Activated CD8-positive, alpha-beta memory T cell treated with anti-CD3 and anti-CD28 coated beads for 48 hours (primary cell): ENCODE measurements at places on chromosomes 13 and 19.

DNA sequence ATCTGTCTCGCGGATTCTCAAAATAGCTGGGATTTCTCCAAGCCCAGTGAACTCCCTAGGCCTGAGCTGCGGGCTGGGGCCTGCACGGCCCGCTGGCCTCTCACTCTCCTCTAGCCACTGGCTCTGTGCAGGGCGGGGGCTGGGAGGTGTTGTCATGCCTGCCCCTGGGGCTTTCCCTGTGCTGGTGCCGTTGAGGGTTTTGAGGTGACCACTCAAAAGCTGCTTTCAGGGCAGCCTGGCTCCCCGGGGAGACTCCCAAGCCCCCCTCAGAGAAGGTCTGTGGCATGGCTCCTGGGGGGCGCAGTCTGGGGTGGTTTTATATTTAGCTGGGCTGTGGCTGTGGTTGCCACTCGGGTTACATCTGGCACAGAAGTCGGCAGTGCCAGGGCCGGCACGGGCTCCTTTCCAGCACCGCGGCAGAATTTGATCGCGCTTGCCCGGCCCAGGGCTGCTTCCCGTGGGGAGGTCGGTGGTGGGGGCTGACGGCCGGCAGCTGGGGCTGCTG is 10.0 kb downstream of the NDUFB7 start:
- DNase-seq, result no peak

DNA sequence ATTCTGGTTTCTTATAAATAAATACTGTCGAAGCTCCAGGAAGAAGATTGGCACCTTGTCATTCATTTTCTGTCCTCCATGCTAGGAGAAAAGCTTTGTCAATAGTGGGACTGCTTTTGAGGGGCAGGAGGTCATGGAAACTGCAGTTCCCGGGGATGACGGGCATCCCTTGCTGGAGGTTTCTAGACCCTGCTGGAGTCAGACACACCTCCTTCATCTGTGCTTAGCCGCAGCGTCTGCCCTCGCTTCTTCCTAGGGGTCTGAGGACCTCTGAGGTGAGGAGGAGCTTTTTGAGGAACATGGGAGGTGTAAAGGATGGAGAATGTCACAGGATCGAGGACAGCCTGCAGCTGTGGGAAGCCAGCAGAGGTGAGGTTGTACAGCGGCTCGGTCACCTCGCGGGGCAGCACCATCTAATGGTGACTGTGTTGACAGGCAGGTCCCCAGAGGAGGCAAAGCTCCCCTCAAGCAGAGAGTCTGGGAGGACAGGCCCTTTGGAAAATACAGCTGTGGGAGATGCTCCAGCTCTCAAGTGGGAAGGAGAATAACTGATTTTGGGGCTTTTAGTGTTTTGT is 172.7 kb upstream of the RNF113B start:
- no peak for DNase-seq

DNA sequence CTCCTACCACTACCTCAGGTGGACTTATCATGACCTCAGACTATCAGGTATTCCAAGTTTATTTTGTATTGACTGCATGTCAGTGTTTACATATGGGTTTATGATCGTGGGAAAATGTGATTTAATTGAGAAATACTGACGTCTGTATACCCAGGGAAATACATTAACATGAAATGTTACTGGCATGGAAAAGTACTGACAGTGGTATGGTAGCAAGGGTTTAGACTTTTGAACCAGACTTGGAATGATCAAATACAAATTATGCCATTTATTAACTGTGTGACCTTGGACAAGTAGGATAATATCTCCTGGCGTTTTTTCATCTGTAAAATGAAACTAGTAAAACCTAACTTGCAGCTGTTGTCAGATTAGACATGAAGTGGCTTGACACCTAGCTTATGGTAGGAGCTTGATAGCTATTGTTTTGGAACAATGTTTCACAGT is 147.7 kb downstream of the CDK8 start:
- DNase-seq, result no peak

DNA sequence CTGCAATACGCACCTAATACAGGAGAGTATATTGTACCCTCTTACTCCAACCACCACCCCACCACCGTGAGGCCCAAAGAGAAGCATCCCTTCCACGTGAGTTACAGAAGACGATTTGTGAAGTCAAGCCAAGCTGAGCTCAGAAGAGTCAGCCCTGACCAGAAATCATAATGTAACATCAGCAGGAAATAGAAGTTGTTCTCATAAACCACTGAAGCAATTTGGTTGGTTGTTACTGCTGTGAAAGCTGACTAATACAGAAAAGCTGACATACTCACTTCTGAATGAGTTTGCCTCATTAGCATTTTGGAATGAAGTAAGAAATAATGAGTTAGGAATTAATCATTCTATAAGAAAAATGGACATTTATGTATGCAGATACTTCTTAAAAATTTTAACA is 749.4 kb upstream of the SLC10A2 start:
- no peak for DNase-seq

GRCh38 chr13:63446329-63446728 is 2030.7 kb upstream of the PCDH20 start:
- no peak for DNase-seq

- DNase-seq, result peak; percentile 40
Observed at GRCh38 chr13:110713981-110714796, 689 bp downstream of the ING1 start.

DNA sequence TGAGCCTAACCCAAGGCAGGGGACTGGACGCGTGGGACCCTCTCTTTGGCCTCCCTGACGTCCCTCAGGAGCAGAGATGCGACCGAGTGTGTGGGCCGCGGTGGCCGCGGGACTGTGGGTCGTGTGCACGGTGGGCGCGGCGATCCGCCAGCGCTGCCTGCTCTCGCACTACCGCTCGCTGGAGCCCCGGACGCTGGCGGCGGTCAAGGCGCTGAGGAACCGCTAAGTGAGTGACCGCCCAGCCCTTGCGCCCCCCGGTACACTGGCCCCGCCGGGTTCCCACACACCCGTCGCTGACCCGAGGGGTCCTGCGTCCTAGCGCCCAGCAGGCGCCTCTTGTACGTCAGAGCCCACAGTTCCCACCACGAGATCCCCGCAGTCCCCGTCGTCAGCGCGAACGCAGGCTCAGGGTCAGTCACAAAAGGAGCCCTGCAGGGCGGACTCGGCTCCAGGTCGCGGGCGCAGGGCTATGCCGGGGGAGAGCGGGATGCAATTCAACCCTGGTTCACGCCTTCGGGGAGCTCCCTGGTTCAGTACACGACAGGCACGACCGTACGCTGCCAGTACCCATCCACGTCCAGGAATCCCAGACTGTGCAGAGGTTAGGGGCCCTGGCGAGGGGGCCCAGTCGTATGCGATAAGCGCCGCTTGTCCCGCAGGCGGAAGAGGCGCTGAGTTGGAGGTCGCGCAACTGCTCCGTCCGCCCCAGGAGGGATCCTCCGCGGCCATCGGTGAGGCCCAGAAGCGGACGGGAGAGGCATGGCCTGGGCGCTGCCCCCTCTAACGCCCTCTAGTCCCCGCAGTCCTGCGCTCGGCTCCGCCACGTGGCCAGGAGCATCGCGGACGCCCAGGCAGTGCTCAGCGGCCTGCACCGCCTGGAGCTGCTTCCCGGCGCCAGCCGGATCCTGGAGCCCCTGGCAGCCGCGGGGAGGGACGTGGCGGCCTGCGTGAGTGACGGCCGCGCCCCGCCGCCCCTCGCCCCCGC is 3.6 kb upstream of the IFNL2 start:
- DNase-seq, result no peak

- no peak for DNase-seq
Observed at GRCh38 chr13:97188207-97188606, 33.9 kb upstream of the MBNL2 start.

DNA sequence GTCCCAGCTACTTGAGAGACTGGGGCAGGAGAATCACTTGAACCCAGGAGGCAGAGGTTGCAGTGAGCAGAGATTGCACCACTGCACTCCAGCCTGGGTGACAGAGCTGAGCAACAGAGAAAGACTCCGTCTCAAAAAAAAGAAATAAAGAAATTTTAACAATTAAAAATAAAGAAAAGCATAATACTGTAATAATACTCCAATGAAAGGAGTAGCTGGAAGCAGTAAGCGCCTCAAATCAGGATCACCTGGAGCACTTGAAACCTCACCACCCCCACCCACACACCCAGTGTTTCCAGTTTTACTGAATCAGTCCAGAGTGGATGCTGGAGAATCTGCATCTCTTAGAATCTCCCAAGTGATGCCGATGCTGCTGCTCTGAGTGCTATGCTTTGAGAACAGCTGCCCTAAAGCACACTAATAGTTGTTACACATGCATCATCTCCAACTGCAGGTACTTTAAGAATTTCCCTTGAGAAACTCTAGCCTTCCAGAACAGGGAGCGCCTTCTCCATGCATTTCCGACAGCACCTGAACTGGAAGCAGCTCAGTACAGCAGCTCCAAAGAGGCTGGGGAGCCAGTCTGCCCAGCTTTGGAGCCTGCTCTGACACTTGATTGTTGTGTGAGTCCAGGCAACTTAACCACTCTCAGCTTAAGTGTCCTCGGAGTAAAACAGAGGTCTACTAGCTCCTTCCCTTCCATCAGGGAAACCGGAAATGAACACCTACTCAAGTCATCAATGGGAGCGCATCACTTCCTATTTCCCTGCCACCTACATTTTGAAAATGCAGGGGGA is 2.9 kb downstream of the ABCC4 start:
- DNase-seq, result no peak

DNA sequence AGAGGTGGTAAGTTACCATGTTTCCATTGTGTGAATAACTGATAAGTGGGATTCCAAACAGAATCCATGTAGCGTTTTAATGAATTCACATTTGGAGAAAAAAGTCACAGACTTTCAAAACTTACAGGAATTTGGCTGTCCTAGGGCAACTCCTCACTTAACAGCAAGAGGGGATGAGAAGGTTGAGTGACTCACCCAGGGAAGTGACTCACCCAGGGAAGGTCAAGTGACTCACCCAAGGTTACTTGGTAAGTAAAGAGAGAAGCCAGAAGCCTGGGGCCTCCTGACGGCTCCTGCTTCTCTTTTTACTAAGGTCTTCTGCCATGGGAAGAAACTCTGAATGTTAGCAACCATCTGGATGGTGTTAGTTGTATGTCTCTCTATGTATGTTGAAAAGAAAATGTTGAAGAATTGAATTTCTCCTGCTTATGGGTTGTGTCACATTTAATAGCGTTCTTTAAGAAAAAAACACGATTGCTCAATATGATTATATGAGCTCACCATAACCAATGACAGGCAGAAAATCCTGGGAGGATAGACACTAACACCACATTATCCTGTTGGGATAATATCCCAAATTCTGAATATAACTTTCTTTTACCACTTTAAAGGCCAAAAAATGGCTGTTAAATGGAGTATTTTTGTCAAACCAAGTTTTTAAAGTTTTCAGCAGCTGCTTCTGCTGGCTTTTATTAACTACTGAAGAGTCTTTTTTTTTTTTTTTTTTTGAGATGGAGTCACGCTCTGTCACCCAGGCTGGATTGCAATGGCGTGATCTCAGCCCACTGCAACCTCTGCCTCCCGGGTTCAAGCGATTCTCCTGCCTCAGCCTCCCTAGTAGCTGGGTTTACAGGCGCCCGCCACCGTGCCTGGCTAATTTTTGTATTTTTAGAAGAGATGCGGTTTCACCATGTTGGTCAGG is 195.6 kb downstream of the GGACT start:
- DNase-seq, result peak; percentile 3

GRCh38 chr13:75512253-75512652 is 25.4 kb downstream of the COMMD6 start:
- no peak for DNase-seq

- no peak for DNase-seq
Observed at GRCh38 chr13:63093907-63094469, 1678.3 kb upstream of the PCDH20 start.

DNA sequence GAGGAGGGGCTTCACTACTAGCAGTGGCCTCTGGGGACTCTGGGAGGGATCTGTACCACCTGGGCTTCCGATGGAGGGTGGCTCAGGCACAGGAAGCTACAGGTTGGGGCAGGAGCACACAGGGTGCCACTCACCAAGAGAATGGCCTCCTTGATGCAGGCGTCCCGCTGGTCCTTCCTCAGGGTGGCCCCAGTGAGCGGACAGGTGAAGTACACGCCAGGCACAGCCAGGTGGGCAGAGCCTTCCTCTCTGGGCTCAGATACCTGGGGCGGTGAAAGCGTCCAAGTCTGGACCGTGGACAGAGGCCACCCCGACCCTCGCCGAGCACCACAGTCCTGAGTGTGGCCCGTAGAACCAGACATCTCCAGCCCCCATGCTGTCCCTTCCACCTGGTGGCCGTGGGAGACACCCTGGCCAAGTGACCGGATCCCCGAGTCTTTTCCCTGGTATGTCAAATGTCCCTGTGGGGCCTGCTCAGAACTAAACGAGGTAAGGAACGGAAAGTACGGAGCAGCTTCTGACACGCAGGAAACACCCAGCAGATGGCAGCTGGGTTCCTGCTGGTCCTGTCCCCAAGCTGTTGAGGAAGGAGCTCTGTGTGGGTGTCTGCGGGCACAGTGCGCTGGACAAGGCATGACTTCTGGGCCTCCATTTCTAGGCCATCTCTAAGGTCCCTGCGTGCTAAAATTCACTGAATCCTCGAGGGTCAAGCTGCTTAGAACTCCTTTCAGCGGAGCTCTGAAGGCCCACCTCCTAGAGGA is 5.2 kb downstream of the UBXN6 start:
- DNase-seq, result no peak

- DNase-seq, result no peak
Observed at GRCh38 chr13:41231786-41232185, 31.6 kb downstream of the MTRF1 start.

GRCh38 chr13:48708764-48709163 is 55.0 kb downstream of the CYSLTR2 start:
- DNase-seq, result no peak

DNA sequence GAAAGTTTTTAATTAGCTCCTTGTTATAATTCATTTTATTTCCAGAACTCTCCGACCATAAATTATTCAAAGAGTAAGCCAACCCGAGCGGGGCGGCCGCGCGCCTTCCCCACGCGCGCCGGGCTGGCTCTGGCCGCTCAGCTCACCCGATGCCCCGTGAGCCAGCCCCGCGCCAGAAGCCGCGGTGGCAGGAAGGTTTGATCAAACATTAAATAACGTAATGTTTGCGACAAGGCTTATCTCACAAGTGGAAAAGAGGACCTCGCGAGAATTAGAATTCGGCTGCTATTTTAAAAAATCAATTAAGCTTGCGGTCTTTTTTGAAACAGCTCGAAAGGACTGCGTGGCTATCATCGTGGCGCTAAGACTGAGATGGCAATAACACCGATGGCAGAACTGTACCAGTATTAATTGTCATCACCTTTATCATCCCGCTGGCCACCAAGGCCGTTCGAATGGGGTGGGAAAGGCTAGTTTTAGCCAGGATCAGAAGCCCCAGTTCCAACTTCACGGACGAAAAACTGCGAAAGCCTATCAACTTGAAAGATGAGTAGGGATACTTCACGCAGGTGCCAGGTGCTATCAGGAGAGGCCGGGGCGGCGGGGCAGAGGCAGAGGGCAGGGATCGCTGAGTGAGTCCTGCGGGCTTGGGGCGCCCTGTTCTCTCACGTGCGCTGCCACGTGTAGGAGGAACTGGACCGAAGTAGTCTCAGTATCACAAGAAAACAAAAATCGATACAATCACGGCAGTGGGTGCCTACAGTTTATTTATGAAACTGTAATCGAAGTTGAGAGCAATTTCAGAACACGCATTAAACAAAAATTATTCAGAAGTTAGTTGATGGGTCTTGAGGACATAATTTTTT is 6.4 kb downstream of the POU4F1 start:
- no peak for DNase-seq

DNA sequence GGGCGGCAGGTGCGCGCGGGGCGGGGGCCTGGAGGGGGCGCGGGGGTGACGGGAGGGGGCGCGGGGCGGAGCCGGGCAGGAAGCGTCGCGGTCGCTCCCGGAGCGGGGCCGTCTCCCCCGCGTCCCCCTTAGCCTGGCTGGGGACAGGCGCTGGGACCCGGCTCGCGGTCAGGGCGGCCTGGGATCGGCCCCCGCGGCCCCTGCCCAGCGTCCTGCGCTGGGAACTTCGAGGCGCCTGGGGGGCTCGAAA is 74.7 kb upstream of the MCF2L start:
- DNase-seq, result no peak

- DNase-seq, result no peak
Observed at GRCh38 chr19:53365899-53366493, 491 bp downstream of the ZNF525 start.
